Hippocampal formation (tissue), 2 donors: ENCODE measurements at places on chromosomes 1 and 21.

- DNase-seq: no peak
Observed at GRCh38 chr1:110449661-110450651, 993 bp upstream of the PROK1 start.

DNA sequence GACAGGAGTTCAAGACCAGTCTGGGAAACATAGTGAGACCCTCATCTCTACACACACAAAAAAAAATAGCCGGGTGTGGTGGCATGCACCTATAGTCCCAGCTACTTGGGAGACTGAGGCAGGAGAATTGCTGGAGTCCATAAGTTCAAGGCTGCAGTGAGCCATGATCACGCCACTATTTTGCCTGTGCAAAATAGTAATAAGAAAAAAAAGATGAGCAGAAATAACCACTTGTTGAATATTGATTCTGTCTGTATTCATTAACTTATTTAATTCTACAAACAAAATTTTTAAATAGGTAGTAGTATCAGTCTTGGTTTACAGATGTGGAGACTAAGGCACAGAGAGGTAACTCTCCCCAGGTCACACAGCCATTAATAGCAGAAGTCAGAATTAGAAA is 16.9 kb downstream of the LRRC40 start:
- no peak for DNase-seq

DNA sequence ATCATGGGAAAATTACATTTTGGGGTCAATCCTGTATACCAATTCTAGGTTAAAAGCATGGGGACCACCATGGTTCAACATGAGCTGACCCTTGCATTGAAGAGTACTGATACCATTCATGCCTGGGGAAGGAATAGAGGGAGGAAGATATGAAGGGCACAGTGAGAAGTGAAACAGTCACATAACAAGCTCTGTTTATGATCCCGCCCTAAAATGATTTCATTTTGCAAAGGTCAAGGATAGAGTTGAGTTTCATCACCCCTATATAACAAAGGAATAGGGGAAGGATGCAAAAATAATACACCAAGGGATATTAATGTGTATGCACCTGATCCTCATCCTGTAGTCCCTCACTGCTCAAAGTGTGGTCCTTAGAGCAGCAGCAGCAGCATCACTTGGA is 2.5 kb upstream of the HLCS start:
- no peak for DNase-seq

DNA sequence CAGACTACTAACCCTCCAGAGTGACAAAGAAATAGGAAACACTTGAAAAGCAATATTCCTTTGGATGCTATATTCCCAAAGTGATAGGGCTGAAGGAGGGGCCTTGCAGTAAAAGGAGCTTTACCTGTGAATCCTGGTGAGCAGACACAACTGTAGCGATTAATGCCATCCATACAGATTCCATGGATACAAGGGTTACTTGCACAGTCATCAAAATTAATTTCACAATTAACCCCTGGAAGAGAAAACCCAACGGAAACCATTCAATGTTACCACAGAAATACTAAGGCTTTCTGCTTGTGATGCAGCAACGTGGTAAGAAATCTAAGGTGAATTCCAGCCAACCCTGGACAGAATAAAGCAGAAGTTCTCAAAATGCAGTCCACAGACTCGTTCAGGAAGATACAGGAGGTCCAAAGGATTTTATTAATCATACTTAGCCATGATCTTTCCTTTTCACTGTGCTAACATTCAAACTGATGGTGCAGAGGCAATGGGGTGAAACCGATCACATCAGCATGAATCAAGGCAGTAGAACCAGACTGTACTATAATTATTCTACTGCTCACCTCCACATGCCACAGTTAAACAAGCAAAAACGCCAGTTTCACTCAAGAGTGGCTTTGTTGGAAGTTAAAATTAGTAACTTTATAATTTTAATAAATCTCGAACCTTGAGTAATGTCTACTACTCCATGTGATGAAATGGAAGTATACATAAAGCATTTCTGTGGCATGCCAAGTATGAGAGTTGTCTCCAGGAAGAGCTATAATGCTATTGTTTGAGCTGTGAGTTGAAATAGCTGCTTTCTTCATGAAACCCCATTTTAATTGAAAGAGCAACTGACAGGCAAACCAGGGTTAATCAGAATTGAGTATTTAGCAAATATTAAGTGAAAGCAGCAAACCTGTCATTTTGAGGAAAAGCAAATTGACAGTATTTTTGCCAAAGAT is 63.2 kb upstream of the ADAM30 start:
- no peak for DNase-seq
